ENCODE measurements at places on chromosomes 11 and 22. TPM values are rescaled to one million over a fixed set of nuclear protein-coding genes. Genes with fewer than 3 reads are reported as not detected.

The EFCAB6 gene
- total RNA-seq = 7.6 TPM

The SCN2B gene
- 3.0 TPM for total RNA-seq

The LIF gene
- total RNA-seq = not detected

The DEFB131B gene
- total RNA-seq = not detected

The INS gene
- not detected for total RNA-seq

The IFITM10 gene
- total RNA-seq = 0.49 TPM

The ZC3H12C gene
- total RNA-seq = 17.2 TPM
